ENCODE measurements at places on chromosomes 16 and 17.

- no peak for DNase-seq
Measured at GRCh38 chr16:85271198-85271597, 158.9 kb upstream of the CIBAR2 start.

DNA sequence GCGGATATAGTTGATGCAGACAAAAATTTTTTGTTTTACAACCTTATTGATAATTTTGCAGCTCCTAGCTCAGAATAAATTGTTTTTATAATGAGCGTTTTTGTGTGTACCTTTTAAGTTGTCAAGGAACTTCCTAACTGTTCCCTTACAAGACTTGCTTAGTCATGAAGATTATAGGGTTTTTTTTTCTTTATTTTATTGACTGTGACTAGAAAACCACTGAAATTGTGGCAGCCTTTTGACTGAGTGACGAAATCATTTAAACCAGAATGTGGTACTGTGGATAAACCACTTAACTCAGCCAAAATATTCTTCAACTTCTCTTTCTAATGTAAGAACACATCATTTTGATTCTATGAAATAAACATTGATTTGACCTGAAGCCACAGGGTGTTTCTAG is 40.8 kb upstream of the VPS4A start:
- no peak for DNase-seq

GRCh38 chr17:15744074-15744676 is 12.1 kb downstream of the TBC1D26 start:
- no peak for DNase-seq

GRCh38 chr17:61583242-61583641 is 7.8 kb downstream of the NACA2 start:
- peak; percentile 68 for DNase-seq

GRCh38 chr16:16005721-16006120 is 56.3 kb downstream of the ABCC1 start:
- no peak for DNase-seq

- no peak for DNase-seq
Measured at GRCh38 chr17:11944587-11944986, 52.7 kb downstream of the ZNF18 start.

- DNase-seq: no peak
Measured at GRCh38 chr16:28196387-28196987, 15.3 kb downstream of the XPO6 start.

- no peak for DNase-seq
Measured at GRCh38 chr17:76089680-76090516, 10.9 kb downstream of the ZACN start.

DNA sequence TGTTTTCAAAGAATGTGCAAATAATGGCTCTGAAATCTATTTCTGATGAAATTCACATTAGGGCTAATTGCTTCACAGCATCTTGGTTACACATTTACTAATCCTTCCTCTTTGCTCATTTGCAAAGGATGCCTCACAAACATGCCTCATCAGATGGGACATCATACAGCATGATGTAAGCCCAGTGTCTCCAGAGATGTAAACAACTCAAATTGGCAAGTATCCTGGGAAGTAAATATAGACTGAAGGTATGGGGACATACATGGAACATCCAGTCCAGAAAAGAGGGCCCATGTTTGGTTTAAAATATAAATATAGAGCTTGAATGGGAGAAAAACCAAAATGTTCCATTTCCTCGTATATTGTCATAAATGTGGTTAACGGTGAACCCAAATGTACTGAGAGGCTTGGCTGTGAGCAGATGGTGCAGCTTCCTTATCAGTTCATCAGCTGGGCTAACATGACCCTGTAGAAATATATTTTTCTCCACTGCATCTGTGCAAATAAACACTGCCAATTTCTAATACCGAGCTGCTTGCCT is 142.9 kb upstream of the NUDT7 start:
- DNase-seq: peak; percentile 60

DNA sequence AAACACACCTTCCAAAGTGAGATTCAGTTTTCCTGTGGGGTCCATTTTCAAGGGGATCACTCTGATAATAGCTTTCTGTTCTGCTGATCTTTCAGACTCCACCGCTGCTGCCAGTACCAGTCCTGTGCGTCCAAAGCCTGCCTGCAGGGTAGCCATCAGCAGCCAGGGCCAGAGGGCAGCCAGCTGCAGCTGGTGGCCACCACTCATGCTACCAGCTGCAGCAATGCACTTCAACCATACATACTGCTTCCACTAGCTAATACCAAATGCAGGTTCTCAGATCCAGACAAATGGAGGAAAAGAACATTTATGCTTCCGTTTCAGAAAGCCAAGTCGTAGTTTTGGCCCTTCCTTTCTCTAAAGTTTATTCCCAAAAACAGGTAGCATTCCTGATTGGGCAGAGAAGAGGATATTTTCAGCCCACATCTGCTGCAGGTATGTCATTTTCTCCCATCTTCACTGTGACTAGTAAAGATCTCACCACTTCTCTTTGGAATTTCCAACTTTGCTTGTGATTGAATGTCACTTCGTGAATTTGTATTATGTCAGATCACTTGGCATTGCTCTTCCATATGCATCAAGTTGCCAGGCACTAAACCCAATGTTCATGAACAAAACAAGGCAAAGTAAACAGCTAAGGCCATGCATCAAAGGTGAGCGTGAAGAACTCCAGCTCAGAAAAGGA is 1.8 kb downstream of the RNF43 start:
- DNase-seq: no peak

DNA sequence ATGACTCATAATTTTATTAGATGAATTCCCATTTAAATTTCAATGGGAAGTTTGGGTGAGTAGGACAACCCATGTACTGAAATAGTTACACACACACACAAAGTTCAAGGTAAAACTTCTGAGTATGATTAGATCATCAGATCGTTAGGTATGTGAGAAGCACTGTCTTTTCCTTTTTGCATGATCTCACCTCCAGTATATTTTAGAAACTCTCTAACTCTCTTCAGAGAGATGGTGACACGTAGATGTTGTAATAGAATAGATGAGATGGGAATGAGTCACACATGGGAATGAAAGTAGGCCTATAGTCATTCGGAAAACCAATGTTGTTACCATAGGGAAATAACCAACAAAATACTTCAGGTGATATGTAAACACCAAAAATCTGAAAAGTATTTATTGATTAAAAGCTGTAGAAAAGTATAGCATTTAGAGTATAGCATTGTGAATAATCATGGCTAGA is 22.2 kb downstream of the KRT23 start:
- peak; percentile 96 for DNase-seq

- DNase-seq: no peak
Measured at GRCh38 chr17:72378414-72379390, 257.9 kb downstream of the SOX9 start.

- no peak for DNase-seq
Measured at GRCh38 chr17:44024853-44025252, 10.1 kb upstream of the TMEM101 start.

GRCh38 chr17:68605914-68606313 is 4.7 kb upstream of the FAM20A start:
- no peak for DNase-seq

All from amniotic epithelial cell (primary cell).